Ureter (tissue), 1 donor: ENCODE measurements at places on chromosomes 6 and 20. TPM values are rescaled to one million over a fixed set of nuclear protein-coding genes. Genes with fewer than 3 reads are reported as not detected.

- no peak for DNase-seq
Observed at GRCh38 chr6:26437550-26437949, 2.8 kb upstream of the BTN3A3 start.

Gene OR2H2
- total RNA-seq: not detected

GRCh38 chr20:41394081-41394480 lies 27.5 kb upstream of the EMILIN3 start:
- DNase-seq: no peak

DNA sequence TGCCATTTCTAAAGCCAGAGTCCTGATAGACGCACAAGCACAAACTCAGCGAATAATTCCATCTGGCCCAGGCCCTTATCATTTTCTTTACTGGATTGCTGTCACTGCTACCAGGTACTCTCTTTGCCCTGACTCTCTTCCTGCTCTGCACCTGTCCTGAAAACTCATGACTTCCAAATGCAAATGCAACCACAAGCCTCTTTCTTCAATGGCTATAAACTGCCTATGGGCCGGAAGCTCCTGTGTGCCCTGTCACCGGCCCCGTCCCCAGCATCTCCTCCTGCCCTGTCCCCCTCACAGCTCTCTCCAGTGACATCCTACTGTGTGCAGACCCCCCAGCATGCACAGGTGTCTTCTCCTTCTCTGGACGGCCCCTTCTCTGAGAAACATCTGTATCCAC lies 302.6 kb downstream of the GMDS start:
- DNase-seq: no peak

- DNase-seq: no peak
Observed at GRCh38 chr6:9540534-9541126, 874.2 kb downstream of the TFAP2A start.

Gene WDR27
- 66.7 TPM for total RNA-seq

DNA sequence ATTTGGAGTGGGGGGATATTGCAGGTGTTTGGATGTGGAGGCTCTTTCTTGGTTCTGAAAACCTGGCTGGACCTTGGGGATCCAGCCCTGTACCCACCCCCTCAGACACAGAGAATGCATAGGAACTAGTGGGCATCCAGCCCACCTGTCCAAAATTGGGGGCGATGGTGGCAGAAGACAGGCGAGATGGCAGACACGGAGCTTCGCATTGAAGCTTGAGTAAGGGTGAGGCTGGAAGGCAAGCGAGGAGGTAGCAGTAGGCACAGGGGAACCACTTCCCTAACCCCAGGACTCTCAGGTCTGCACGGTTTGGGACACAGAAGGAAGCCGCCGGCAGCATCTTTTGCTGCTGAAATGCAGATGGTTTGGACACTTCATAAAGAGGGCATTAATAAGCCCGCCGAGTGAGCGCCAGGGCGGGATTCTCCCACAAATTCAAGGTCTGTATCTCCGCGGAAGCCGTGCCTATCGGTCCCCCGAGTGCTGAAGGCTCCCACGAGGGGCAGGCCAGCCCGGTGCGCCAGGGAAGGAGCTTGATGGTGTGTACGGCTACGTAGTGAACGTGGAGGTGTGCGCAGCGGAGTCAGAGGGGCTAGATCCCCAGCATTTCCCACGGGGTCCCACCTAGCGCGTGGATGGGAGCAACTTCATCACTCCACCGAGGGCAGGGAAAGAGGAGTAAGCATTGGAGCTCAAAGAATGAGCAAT lies 1.6 kb upstream of the FOXA2 start:
- DNase-seq: no peak

DNA sequence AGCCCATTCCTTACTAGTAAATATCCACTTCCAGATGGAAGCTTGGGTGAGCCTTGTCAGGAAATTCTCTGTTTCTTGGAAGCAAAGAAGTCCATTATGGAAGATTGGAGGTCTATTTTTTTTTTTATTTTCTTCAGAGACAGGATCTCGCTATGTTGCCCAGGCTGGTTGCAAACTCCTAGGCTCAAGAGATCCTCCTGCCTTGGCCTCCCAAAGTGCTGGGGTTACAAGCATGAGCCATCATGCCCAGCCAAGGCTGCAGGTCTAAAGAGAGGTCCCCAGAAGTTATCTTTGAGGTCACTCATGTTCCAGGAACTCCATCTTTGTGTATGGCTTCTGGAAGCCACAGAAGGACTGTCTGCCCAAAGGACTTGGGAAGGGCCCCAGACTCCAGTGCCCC lies 255.3 kb downstream of the LY86 start:
- DNase-seq: no peak

Gene DDX27
- 33.2 TPM for total RNA-seq

Gene UBD
- total RNA-seq: 8.8 TPM

GRCh38 chr6:101722471-101722870 lies 329.0 kb downstream of the GRIK2 start:
- no peak for DNase-seq

- DNase-seq: no peak
Observed at GRCh38 chr20:11882651-11883050, 35.0 kb upstream of the BTBD3 start.

Gene NRSN1
- not detected for total RNA-seq

DNA sequence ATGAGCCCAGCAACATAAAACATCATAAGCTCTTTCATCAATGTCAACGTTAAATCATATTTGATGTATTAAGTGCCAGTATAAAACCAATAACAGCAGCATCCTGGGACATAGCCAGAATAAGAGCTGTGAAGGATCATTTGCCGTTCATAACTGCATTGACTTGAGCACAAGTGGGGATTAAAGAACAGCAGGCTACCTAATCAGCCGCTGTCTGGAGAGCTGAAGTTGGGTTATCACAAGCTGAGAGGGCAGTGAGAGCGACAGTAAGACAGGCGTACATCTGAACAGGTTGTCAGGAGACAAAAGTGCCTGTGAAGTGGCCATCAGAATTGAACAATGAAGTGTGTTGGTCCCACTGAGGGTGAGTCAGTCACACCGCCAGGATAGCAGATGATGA lies 269.6 kb downstream of the GRIK2 start:
- no peak for DNase-seq

- DNase-seq: no peak
Observed at GRCh38 chr6:101683884-101684283, 290.4 kb downstream of the GRIK2 start.

- DNase-seq: no peak
Observed at GRCh38 chr6:163543321-163543720, 128.8 kb downstream of the QKI start.

DNA sequence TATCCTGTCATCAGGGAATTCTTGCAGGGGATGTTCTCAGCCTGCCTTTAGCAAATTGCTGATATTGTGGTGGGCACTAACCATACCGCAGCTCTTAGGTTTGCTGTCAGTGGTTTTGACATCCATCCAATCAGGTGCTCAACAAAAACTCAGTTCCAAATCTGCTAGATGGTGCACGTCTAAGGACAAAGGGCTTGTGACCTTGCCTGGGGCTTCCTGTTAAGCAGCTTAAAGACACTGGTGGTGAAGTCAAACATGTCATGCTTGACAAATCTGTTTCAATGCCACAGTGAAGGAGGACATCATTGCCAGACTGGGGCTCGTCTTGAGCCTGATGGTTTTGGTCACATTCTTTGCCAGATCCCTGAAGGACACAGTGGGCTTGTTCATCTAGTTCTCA lies 179.8 kb upstream of the NOX3 start:
- DNase-seq: no peak

GRCh38 chr6:100463630-100464161 lies 1.0 kb downstream of the SIM1 start:
- no peak for DNase-seq

Gene TDRD6
- 0.73 TPM for total RNA-seq

DNA sequence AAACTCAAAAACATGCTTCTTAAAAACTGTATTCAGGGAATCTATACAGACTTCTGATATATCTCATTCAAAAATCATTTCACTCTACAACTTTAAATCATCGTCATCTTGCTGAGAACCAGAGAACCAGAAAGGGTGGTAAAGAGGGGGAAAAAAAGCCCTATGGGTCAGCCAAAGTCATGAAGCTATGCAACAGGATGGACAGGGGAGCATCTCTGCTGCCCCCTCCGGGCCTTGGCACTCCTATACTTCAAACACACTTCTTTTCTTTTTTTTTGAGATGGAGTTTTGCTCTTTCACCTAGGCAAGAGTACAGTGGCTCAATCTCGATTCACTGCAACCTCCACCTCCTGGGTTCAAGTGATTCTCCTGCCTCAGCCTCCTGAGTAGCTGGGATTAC lies 73.5 kb upstream of the NFATC2 start:
- DNase-seq: no peak

DNA sequence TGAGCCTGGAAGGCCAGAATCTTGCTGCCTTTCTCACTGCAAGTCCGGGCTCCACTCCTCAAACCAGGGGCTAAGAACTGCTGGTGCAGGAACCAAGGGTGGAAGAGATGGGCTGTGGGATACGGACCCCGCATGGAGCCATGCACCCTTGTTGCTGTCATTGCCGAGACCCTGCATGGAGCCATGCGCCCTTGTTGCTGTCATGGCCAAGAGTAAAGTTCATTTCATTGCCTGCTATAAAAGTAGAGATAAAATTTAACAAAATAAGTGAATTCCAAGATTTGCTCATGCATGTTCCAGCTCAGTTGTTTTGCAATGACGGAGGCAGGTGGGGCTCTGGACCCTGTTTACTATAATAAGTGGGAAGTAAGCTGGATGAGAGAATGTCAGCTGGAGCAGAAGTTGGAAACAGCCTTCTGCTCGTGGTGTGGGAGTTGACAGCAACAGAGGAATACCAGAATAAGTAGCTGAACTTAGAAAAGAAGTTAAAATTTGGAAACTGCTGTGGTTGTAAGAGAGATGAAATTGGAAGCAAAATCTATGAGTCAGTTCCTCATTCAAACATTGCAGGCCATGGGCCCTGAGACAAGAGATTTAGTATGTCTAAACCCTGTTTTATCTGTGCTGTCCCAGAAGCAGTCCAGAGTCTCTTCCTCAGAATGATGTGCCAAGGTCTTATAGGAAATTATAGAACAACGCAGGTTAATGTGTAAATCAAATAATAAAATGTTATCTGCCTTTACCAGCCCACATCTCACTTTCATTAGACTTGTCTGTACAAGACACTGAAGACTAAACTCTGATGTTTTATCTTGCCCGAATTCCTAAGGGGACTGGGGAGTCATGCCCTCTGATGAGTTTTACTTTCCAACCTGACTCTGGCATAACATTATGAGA lies 15.8 kb upstream of the THBS2 start:
- DNase-seq: no peak

- no peak for DNase-seq
Observed at GRCh38 chr6:71326611-71327010, 38.0 kb downstream of the OGFRL1 start.

DNA sequence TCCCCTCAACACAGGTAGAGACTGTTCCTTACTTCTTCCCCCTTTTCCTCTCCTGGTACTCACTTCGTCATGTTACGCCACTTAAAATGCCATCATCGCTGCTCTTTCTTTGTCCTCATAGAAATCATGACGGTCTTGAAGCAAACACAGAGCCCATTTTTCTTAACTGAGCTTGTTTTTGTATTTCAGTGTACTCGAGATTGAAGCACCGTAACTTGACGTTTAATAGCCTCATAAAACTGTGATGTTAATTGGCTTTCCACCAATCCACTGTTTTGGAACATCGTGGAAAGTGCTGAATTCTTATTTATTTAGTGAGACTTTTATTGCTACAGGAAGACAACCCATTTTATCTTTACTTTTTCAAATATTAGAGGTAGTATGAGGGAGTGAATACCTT lies 38.7 kb downstream of the DUSP22 start:
- no peak for DNase-seq

DNA sequence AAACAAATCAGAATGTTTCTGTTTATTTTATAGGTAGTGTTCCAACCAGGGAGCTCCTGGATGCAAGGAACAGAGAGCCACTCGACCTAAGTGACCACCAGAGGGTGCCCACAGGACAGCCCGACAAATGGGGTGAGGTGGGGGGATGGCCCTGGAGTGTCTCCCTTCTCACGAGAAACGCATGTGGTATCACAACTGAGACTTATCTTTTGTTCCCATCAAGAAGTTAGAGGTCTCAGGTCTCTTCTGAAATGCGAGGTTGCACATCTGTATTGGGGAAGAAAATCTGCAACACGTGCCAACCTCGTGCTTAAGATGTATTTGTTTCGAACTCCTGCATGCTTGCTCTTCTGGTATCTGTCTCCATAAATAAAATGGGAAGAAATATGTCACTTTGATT lies 104.0 kb downstream of the ISM1 start:
- no peak for DNase-seq

DNA sequence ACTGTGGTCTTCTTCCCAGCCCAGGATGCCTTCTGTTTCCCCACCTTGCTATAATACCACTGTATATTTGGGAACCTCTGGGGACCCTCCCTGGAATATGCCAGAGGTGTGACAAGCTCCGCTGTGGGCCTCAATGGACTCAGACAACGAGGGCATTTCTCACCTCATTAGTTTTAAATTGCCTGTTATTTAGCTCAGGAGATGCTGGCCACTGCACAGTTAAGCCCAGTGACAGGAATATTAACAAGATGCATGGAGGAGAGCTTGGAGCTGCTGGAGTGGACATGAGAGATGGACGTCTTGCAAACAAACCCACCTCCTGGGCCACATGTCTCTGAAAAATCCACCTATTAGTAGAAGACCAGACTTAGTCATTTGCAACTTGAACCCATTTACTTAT lies 435.2 kb upstream of the CHD6 start:
- no peak for DNase-seq
